ENCODE measurements at places on chromosomes 7 and 10.

- no peak for DNase-seq
Observed at GRCh38 chr7:127706766-127707165, 54.8 kb downstream of the SND1 start.

GRCh38 chr7:143408252-143408685, 387 bp downstream of the EPHA1 start:
- no peak for DNase-seq

- no peak for DNase-seq
Observed at GRCh38 chr10:11026773-11027172, 9.1 kb downstream of the CELF2 start.

GRCh38 chr10:45256246-45256645, 59.2 kb downstream of the OR13A1 start:
- peak; percentile 59 for DNase-seq

DNA sequence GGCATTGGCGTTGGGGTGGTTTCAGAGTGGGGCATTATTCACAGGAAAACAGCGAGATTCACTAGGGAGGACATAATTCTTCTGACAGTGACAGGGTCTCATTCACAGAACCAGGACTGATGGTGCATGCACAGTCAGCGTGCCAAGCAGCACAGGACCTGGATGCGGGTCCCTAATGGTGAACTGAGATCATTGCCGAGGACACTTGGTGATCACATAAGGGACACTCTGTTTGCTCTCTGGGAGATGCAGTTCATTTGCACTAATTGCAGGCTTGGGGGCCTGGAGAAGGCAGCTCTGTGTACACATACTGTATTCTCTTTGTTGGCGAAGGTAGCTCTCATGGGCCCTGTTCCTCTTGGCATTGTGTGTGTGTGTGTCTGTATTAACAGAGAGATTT, 716.1 kb downstream of the PHTF2 start:
- no peak for DNase-seq

Measured in suppressor macrophage (primary cell).